ENCODE measurements at places on chromosomes 4 and X. TPM values are rescaled to one million over a fixed set of nuclear protein-coding genes. Genes with fewer than 3 reads are reported as not detected.

DNA sequence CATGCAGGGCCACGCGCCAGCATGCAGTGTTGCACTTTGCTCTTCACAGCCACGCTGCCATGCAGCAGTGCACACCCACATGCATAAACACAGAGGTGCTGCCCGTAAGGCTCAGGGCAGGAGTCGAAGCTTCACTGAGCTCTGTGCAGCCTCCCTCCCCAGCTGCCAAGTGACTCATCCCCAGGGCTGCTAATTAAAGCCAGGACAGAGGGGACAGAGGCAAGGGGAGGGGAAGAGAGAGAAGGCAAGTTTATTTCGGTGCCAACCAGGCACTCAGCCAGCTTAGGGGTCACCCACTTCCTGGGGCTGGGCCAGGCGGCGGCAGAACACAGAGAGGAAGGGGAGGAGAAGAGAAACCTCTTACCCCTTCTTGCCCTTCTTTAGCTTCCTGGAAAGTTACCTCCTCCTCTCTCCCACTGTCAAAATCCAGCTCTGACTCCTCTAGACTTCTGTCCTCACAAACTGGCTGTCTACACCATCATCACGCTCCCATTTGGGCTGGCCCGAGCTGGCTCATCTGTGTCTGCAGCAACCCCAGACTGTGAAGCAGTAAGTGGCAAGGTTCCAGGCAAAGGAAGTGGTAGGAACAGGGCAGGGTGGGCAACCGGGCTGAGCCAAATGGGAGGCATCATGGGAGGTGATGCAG is 6.2 kb upstream of the IQSEC2 start:
- DNase-seq: peak; percentile 66

- peak; percentile 1 for DNase-seq
Measured at GRCh38 chr4:11367371-11367770, 61.3 kb downstream of the HS3ST1 start.

GRCh38 chr4:26860922-26861433 is 337 bp downstream of the STIM2 start:
- DNase-seq: peak; percentile 44

GRCh38 chr4:111143510-111143909 is 520.6 kb upstream of the PITX2 start:
- DNase-seq: no peak

GRCh38 chr4:133713340-133713739 is 488.2 kb downstream of the PABPC4L start:
- no peak for DNase-seq

ATP8A1 gene
- 0.12 TPM for polyA plus RNA-seq

NLGN3 gene
- 0.36 TPM for polyA plus RNA-seq

DNA sequence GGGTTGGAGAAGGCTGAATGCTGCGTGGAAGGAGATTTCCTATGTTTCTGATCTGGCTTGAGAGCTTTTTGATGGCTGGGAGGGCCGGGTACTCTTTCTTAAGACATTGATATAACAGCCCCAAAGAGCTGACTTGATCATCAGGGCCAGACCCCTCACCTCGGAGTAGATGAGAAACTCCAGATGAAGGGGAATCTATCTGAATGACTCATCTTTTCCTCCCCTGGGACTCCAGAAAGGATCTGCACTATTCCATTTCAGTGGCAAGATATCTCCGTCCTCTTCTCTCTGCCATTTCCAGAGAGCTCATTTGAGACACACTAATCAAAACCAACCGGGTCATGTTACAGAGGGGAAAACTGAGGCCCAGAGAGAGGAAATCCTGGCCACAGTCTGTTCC is 92.9 kb upstream of the MSX1 start:
- no peak for DNase-seq

DNA sequence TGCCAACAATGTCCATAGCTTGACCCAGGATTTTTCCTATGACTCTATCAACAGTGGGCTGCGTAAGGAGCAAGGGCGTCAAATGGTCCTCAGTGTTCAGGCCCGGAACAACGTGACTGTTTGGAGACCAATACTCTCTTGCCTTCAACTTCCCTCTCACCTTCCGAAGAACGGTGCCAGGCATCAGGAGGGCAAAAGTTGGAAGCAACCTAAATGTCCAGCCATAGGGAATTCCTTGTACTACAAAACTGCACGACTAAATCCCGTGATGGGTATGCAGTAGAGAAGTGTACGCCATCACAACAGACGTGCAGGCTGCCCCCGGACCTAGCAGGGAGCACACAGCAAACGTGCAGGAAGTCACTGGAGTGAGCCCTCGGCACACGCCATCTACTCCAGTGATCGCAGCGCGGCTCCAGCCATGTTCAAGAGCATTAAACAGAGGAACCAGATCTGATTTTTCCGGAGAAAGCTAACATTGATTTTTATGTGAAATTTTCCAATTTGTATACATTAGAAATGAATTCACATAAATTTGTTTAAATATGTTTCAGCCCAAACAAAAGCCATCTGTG is 79.0 kb downstream of the JAKMIP1 start:
- DNase-seq: no peak

GIMD1 gene
- polyA plus RNA-seq: 0.07 TPM

- peak; percentile 84 for DNase-seq
Measured at GRCh38 chrX:110180176-110180927, 137.5 kb downstream of the AMMECR1 start.

GPRIN3 gene
- not detected for polyA plus RNA-seq

PRSS48 gene
- not detected for polyA plus RNA-seq

GRCh38 chr4:7627251-7628250 is 192.8 kb upstream of the PSAPL1 start:
- no peak for DNase-seq

DNA sequence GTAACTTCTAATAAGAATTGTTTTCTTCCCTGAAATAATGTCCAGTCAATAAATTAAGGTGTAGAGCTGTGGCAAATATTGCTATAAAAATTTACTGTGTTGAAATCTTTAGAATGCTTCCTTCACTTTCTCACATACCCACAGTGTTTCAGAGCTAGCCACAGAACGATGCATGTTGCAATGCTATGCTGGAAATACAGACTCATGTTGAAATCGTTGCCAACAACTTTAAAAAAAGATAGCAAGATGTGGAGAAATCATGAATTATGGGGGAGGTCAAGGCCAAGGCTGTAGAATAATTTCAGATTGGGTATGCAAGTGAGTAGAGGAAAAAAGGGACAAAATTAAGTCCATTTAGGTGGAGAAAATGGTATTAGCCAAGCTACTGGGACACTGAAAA is 204.8 kb downstream of the VEGFC start:
- DNase-seq: peak; percentile 83

- DNase-seq: peak; percentile 62
Measured at GRCh38 chr4:21901831-21902230, 46.7 kb downstream of the KCNIP4 start.

- peak; percentile 51 for DNase-seq
Measured at GRCh38 chrX:11629593-11630211, 36.0 kb downstream of the ARHGAP6 start.

DNA sequence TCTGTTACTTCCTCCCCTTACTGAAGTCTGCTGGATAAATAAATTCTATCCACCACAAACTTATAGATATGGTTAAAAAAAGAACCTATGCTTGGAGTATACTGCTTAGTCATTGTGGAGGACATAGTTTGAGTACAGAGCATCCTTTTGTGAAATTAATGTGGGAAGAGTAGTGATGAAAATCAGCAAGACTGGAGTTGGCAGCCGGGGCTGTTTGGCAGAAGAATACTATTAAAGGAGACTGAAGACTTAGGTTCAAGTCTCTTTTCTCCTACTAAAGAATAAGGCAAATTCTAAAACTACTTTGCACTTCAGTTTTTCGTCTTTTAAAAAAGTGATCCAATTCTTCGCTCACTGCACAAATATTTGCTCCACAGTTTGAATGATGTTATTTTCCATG is 326.6 kb upstream of the ATOH1 start:
- DNase-seq: peak; percentile 46
